Stimulated activated CD4-positive, alpha-beta T cell treated with anti-CD3 and anti-CD28 coated beads, Interleukin-15, amount 100 ng/mL, for 1 hour (primary cell): ENCODE measurements at places on chromosomes 12 and 14.

DNA sequence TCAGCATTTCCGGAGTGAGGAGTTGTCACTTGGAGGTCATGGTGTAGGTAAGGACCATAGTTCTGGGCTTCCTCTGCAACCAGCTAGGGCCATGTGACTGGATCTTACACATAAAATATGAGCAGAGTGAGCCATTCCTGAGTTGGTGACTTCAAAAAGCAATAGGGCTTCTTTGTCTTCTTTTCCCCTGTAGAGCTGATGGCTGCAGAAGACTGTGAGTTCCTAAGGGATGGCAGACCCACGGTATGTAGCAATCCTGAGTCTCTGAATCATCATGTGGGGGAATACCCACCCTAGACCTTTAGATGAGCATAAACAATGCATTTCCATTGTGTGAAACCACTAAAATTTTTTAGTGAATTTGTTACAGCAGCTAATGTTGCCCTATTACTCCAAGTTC is 151.1 kb upstream of the TBX3 start:
- no peak for DNase-seq

- DNase-seq: no peak
These were observed 18.3 kb downstream of the SGPP1 start for GRCh38 chr14:63709589-63709988.

DNA sequence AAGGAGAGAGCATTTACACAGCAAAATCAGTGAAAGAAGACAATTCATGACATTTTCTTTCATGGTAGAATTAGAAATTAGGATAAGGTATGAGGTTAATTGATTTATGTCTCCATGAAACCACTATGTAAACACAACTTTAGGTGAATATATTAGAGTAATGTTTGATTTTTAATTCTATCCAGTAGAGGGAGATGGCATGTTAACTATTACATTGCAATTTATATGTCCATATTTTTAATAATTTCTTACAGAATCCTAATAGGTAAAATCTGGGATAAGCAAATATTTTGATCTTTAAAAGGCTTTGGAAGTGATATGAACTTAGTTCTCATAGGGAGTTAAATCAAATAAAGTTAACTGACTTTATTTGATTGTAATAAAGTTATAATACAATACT is 373.4 kb upstream of the PDE3A start:
- no peak for DNase-seq

DNA sequence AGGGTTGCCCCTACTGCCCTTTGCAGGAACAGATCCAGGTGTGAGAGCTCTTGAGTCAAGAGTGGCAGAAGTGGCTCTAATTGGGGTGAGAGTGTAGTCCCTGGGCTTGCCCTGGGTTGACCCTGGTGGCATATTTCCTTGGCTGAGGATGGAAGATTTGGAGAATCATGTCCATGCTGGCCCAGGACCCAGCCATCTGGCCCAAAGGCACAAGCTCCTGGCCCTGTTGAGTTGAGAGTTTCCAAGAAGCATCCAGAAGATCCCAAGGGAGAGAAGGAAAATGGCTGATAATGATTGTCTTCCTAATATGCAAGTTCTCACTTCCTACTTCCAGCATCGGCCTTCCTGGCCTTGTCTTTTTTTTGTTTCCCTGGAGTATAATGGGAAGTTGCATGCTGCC is 55.5 kb upstream of the SRSF5 start:
- no peak for DNase-seq

GRCh38 chr14:22026527-22026926 is 352.9 kb upstream of the OR4E1 start:
- no peak for DNase-seq
